ENCODE measurements at places on chromosomes 2 and 18.

DNA sequence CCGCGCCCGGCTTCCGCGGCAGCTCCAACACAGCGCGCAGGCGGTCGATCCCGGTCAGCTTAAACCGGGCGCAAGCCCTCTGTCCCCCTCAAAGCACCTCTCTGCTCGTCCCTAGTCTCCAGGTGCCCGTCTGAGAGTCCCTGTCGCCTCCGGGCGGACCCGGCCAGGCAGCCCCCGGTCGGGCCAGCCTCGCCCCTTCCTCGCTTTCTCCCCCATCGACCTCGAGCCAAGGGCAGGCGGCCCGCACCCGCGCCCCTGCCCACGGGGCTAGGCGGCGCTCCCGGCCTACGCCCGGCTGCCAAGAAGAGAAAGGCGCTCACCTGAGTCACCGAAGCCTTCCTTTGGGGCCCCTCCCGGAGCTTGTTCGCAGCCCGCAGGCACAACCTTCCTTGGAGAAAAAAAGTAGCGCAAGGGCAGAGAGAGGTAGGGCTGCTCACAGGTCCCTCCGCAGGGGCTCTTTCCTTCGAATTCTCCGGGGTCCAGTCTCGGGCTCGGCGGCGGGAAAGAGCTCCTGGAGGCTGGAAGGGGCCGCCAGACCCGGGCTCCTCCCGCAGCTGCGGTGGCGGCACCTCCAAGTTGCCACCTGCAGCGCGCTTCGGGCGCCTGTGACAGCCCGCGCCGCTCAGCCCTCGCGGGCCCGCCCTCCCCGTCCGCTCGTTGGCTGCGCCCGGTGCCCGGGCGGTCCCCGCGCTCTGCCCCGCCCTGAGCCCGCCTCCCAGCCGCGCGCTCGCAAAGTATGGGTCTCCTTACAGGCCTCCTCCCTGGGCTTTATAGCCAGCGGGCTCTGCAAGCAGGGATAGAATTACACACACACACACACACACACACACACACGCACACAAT, 86.5 kb upstream of the EPB41L3 start:
- DNase-seq, result no peak

DNA sequence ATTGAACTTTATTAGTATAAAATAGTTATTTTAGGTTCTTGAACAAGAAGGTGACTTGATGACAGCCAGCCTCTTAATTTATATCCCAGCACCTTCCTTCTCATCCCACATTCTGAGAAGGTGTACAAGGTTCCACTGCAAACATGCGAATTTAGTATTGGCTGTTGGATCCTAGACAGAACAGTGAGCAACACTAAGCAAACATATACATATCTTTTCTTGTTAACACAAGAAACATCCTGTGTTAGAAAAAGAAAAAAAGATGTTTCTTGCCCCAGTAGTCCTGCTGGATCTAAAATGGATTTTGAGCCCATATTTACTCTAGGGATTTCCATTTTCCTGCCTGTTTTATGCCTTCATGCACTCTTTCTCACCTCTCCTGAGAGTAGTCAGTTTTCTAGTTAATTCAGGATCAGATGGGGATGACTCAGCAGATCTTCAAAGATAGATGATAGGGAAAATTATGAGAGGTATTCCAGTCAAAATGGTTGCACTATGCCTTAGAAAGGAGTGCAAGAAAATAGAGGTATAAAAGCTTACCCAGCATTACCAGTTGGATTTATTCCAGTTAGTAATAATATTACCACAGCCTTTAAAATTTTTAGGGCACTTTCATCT, 336.5 kb downstream of the MEIS1 start:
- DNase-seq, result no peak

DNA sequence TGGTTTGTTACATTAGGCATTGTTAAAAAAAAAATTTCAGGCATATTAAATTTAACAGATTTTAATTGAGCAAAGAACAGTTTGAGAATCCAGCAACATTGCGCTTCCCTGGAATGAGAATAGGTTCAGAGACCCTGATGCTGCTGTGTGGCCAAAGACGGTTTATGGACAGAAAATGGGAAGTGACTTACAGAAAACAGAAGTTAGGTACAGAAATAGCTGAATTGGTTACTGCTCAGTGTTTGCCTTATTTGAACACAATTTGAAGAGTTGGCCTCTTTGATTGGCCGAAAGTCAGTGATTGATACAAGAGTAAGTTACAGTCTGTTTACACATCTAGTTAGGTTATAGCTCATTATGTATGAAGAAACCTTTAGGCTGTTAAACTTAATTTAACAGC, 6.0 kb upstream of the NEDD4L start:
- no peak for DNase-seq

DNA sequence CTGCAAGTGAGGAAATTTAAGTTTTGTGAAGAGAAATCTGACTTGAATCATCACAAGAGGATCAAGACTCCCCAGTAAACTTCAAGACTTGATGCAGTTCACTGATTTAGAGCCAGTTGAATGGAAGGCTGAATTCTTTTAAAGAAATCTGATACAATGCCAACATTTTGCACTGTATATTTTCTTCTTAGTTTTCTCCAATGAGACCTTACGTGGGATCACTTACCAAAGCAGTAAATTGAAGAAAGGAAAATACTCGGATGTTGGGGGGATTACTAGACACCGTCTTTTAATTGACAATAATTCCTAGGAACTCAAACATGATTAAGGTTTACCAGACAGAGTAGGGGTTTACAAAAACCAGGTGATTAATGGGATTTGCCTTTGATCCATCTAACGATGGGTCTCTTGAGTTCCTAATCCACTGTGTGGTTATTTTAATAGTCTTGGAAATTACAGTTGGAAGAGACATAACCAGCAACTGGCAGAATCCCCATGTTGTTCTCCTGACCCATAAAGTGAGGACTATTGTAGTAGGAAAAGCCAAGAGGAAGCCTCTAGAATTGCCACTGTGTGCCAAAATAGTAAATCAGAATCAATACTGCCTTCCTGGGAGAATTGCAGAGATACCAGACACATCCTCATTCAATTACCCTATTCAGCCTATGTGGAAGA, 354.5 kb downstream of the PID1 start:
- no peak for DNase-seq

DNA sequence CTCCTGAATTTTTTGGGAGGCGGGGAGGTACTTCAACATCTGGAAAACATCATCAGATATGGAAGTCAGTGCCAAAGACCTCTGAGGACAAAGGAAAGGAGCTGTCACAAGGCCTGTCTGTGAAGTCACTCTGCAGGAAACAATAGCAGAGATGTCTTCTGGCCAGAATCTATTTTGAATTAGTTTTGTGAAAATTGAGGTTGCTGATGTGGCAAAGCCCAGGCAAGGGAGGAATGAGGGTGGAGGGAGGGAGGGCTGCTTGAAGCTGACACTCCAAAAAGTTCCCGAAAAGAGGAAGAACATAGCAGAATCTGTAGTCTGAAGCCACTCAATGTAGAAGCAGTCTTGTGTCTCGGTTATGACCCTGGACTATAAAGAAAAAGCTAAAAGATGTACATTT, 151.1 kb upstream of the LHCGR start:
- DNase-seq, result no peak

DNA sequence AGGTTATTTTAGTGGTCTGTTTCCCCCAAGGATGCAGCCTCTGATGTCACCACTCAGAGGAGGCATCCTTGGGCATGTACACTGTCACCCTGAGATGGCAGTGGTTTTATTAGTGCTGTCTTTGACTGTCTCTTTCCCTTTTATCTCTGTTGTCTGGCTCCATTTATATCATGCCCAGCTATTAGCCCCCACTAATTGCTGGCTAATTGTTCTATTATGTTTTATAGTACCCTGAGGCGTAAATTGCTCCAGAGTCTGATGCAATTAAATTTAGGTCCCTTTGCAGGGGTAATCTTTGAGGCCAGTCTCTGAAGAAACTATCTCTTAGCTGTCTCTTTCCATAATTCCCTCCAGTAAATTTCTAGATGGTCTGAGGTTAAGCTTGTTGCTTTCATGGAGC, 301.0 kb upstream of the KLHL29 start:
- DNase-seq, result no peak

- no peak for DNase-seq
Observed at GRCh38 chr18:63637703-63638102, 6.4 kb downstream of the SERPINB4 start.

GRCh38 chr2:110866045-110866444, 133.7 kb downstream of the ACOXL start:
- no peak for DNase-seq

GRCh38 chr2:203948733-203949132, 12.2 kb downstream of the ICOS start:
- no peak for DNase-seq

DNA sequence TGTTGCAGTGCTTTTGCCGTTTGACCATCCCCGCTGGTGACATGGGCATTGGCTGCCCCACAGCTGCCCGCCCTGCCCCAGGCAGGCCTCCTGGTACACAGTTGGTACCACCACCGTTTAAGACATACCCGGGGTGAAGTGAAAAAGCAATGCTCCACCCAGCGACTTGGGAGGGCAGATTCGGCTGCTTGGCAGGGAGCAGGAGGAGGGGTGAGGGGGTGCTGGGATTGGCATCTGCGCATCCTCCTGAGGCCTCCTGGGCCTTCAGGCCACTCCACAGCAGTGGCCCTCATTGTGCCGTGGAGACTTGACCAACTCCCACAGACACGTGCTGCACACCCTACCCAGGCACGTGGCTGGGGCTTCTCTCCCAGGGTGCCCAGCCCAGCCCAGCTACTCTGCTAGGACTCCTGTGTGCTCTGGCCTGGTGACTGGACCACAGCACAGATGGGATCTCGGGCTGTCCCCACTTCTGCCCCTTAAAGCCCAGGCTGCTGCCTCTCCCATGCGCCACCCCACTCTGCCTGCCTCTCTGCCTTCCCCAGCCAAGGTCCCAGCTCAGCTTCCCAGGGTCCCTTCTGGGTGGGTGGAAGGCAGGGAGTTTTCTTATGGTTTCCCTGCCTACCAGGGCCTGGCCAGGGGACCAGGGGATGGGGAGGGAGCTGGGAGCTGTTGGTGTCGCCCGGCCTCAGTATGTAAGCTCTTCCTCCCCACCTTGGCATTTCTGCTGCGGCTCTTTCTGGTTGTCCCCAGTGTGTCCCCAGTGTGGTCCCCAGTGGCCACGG, 157.0 kb upstream of the HS6ST1 start:
- DNase-seq, result no peak

GRCh38 chr2:146927080-146927711, 917.6 kb upstream of the ACVR2A start:
- DNase-seq, result peak; percentile 59

DNA sequence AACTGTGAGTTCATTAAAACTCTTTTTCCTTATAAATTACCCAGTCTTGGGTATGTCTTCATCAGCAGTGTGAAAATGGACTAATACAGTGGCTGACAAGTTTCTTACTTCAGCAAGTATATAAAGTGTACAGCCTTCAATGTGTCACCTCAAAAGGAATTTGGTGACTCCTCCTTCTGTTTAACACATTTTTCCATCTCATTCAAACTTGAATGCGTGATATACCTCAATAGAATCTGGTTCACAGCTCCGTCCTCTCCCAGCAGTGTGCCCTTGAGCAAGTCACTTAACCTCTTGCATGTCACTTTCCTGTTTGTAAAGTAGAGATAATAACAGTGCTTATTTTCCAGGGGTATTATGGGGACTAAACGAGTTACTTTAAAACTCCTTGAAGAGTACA, 159.6 kb downstream of the CCBE1 start:
- no peak for DNase-seq

GRCh38 chr18:22504251-22505030, 86.7 kb upstream of the CTAGE1 start:
- no peak for DNase-seq

DNA sequence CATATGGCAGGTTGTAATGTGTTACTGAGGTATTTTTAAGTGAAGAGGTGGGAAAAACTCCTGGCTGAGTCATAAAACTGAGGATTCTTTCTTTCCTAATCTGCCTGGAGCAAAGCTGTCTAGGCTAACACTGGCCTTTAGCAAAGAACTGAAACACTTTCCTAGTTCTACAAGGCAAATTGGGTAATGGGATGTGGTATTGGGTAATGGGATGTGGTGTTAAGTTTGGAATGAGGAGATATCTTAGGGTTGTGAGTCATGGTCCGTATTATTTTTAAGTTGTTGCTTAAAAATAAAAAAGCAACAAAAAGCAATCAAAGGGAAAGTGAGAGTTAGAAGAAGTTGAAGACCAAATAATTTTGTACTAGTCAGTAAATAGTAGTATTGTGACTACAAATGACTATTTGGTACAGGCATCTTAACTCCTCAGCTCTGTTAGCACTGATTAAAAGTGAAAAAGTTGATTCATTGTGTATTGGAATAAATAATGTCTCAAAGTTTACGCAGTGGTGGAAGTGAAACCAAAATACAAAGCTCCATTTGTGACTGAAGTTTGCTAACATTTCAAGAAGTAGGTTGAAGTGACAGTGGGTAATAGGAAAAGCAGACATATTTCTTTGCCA, 216.8 kb downstream of the CAMKMT start:
- DNase-seq, result no peak

- no peak for DNase-seq
Observed at GRCh38 chr2:98478907-98479306, 34.2 kb downstream of the INPP4A start.

GRCh38 chr2:224134003-224134734, 95.1 kb upstream of the SERPINE2 start:
- DNase-seq, result no peak

DNA sequence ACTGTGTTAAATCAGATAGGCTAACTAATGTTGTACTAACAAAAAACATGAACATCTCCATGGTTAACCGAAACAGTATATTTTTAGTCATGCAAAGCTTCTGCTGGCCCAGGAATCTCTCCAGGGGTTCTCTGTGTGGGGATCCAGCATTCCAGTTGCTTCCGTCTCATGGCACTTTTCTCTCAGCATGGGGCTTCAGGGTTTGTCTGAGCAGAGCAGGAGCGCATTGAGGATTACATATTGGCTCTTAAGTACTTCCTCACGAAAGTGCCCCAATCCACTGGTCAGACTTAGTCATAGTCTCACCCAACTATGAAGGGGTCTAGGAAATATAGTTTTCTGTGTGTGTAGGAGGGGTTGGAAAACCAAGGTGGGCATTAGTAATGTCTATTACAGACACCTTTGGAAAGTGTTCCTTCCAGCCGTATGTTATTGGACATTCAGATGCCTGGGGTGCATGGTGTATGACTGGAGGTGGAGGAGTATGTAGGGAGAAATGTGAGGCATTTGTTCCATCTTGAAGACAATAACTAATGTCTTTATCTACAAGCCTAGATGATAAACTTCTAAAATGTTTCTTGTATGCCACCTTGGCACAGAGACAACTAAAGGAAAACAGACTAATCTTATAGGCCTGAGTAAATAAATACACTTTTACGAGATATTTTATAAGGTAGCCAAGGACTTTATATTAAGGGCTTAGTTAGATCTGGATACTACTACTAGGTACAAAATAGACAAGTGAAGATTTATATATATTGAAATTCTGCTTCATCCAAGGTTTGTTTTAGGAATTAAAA, 123.8 kb upstream of the ZEB2 start:
- DNase-seq, result no peak
